ENCODE measurements at places on chromosomes 2 and 18. TPM values are rescaled to one million over a fixed set of nuclear protein-coding genes. Genes with fewer than 3 reads are reported as not detected.

GRCh38 chr18:61770279-61770678, 122.5 kb downstream of the RNF152 start:
- H3K27ac ChIP-seq, result no peak overlapping the region
- no peaks in the 10 kb centered on the region for H3K4me1 ChIP-seq
- no peak overlapping the region for H3K4me3 ChIP-seq
- DNase-seq, result no peak

GRCh38 chr2:240956171-240956934, 42.1 kb upstream of the SNED1 start:
- H3K27me3 ChIP-seq, result no peaks in the 10 kb centered on the region
- no peaks in the 10 kb centered on the region for H3K36me3 ChIP-seq
- no peak overlapping the region for H3K4me3 ChIP-seq
- H3K4me1 ChIP-seq, result no peaks in the 10 kb centered on the region
- no peak for DNase-seq

DNA sequence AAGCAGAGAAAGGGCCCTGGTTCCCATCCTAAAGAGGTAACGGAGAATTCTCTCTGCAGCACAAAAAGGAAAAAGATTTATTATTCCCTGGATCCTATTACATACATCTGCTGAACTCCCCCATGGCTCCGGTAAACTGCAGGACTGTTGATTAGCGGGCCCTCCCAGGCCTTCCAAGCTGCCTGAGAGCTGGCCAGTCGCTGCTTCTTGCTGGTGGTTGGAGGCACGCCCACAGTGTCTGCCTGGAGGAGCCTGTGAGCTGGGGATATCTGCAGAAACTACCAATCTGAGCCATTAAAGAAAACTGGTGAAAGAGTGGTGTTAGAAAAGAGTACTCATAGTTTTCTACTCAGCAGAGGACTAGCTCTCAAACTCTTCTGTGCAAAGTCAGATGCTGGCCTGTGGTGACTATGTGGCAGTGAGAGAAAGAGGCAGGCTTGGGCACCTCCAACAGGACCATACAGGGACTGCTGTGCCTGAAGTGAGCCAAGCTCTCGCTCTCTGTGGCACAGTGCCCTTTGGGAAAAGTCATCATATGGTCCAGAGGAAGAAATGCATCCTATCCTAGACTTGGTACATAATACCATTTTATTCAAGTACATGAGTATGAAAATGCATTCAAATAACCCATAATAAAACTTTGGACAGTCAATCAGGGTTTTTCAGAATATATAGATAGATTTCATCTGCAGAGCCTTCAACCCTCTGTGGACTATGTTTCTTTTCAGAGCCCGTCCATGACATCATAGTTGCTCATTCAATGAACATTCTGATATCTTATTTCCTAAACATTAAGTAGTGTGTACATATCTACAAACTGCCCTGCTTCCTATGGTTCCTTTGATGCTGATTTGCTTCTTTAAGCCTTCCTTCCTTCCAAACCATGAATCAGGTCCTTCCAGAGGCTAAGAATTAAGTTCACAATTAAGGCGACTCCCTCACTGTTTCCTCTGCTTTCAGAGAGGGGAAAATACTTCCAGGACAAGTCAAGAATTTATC, 242.0 kb upstream of the LYPD1 start:
- DNase-seq, result no peak
- H3K4me3 ChIP-seq, result no peak overlapping the region
- H3K27ac ChIP-seq, result no peak overlapping the region
- H3K36me3 ChIP-seq, result no peaks in the 10 kb centered on the region

Gene CXCR4
- 102 TPM for total RNA-seq

Gene NAGK
- total RNA-seq, result 77.2 TPM

Gene TUBA4B
- not detected for total RNA-seq

Gene CXCR1
- total RNA-seq, result not detected

Data from CD8-positive, alpha-beta memory T cell (primary cell).